ENCODE measurements at places on chromosomes 2 and 18.

DNA sequence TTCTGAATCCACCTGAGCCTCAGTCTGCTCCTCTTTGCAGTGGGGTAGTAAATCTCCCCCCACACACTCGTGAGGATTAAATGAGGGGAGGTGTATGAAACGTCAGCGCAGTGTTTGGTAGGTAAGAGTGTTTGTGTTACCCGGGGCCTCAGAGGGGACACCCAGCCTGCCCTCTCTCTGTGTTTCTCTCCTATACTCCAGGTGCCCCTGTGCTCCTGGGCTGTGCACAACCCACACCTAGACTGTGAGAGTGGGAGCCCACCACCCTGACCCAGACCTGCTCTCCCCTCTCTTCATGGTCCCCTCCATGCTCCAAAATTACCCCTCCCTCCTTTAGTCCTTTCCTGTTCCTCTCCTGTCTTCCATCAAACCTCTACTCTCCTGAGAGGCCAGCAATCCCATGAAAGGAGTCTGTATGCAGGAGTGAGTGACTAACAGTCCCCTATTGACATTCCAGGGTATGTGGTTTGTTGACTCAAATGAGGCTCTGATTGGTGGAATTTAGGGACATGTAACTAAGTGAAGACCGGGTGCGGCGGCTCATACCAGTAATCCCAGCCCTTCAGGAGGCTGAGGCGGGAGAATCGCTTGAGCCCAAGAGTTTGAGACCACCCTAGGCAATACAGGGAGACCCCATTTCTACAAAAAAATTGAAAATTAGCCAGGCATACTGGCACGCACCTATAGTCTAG is 10.4 kb downstream of the CIB4 start:
- DNase-seq, result no peak

GRCh38 chr2:37983719-37984118 is 58.6 kb downstream of the RMDN2 start:
- DNase-seq, result no peak

DNA sequence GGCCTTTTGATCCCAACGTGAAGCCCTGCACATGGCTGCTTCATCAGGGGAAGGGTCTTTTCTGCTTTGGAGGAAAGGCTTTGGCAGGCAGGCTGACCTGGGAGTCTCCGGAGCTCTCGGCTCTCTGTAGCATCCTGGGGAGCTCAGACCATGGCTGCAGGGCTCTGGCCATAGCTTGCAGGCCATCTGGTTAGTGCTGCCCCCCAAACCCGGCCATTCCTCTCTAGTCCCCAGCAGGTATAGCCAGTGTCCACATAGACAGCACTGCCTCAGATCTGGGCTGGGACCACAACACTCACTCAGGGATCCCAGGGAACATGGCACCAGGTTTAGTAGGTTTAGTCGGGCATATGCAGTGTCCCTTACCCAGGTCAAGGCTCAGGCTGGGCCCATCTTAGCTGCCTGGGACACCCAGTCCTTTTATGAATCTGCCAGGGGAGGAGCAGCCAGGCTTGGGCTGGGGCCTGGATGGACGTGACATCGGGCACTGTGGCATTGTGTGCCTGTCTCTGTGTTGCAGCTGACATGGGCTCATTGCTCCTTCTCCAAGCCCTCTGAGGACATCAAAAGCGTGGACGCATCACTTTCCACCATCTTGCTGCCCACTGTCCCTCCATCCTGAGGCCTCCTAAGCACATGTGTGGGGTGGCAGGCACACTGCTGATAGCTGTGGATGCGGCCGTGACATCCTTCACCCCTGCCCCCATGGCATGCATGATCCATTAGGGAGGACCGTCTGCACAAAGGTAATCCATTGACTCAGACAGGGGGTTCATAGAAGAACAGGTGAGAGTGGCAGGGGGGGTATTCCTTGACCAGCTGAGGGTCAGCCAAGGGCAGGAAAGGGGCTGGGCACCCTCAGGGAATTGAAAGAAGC is 19.2 kb upstream of the GPR35 start:
- no peak for DNase-seq

DNA sequence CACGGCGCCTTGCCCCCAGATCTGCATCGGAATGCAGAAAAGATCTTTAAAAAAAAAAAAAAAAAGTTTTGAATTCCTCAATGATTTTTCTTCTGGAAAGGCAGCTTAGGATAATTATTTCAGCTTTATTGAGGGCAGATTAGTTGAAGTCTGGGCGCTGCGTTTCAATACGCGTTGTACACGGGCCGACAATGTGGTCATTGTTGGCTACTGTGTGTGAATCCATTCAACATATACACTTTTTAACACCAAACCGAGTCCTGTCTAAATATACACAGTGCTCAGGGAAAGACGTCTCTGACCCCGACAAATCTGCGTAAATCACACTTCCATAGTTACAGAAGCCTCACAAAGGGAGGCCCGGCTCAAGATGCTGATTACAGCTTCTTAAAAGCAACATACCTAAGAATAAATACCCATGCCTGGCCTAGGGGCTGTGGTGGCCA is 1.4 kb upstream of the SIX3 start:
- no peak for DNase-seq

- DNase-seq, result no peak
Observed at GRCh38 chr18:60372132-60372531, 443 bp downstream of the MC4R start.

- no peak for DNase-seq
Observed at GRCh38 chr2:68357605-68358337, 7.3 kb upstream of the PLEK start.

DNA sequence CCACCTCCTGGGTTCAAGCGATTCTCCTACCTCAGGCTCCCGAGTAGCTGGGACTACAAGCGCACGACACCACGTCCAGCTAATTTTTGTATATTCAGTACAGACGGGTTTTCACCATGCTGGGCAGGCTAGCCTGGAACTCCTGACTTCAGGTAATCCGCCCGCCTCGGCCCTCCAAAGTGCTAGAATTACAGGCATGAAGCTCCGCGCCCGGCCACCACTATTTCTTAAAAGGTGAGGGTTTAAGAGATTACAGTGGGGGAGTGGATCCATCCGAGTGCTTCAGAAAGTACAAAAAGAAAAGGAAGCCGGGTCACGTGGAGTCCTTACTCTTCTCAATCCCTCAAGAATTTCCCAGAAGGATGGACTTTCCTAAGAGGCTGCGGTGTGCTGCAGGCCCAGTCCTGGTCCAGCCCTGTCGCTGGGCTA is 146.9 kb downstream of the ANKRD44 start:
- no peak for DNase-seq

- no peak for DNase-seq
Observed at GRCh38 chr2:227150222-227150936, 13.6 kb downstream of the COL4A4 start.

- no peak for DNase-seq
Observed at GRCh38 chr18:61334951-61335683, 1.9 kb downstream of the CDH20 start.

DNA sequence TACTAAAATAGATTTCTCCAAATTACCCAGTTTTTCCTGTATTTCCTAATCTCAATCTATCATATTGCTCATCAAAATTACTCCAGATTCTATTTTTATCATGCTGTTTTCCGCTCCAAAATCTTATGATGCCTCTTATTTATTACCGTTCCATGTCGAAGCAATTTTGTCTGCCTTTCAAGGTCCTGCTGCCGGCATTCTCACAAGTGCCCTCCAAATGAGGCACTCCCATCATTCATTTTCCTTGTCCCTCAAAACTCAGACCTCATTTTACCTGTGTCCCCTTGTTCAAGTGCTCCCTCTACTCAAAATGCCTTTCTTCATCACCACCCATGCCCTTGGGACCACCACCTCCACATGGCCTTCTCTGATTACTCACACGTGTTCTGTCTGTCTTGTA is 13.1 kb downstream of the NEB start:
- DNase-seq, result no peak

DNA sequence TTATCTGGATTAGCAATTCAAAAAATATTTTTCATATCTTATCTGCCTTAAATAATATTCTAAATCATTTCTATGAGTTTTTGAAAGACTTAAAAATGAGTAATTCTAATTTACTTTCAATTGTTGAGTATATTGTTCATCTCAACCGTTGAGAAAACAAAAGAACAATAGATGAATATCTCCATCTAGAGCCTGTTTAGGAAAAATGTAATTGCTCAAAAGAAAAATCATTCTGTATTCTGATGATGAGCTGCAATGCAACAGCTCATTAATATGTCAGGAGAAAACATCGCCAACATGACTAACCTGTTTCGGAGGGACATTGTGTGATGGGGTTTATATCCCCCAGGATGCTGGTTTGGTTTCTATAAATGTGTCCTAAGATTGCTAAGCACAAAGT is 417.6 kb downstream of the SUCLG1 start:
- no peak for DNase-seq

- DNase-seq, result no peak
Observed at GRCh38 chr2:196249860-196250259, 78.5 kb upstream of the STK17B start.

DNA sequence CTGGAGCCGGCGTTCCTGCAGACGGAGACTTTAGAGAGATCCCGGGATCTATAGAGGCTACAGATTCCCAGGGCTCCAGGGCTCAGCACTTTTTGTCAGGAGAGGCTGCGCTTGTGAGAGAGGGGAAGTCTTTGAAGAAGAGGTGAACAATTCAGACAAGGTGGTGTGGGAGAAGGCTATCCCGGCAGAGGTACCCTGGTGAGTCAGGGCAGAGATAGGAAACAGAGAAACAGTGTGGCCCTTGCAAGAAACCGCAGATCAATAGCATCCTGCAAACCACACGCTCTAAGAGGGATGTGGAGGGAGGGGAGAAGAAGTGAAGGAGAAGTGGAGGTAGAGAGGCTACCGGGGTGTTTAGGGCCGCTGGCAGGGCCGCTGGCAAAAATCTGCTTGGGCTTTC is 160.5 kb upstream of the APCDD1 start:
- DNase-seq, result no peak

DNA sequence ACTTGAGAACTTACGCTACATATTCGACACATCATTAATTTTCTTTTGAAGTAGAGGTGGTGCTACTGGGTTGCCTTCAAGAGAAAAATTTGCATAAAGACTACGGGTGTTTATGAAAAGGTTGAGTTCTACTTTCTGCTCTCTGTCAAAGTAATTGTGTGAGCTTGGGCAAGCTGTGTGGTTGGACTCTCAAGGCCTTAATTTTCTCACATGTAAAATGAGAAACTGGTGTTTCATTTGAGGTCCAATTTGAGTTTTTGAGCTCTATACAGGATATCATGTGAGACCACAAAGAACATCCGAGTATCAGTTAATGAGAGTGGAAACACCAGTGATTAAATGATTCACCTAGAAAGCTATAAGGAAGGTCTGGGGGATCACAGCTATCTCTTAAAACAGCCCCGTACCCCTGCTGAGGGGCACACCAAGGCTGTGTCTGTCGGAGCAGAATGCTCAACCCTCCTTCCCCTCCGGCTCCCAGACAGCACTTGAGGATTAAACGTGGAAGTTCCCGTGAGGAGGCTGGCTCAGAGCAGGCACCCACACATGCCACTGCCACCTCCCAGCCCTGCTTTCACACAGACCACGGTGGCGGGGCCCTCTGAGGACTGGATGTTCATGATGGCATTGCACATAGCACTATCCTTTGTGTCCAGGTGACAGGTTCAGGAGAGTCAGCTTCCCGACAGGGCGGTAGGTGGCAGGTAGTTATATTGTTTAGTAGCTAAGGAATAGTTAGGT is 191.8 kb downstream of the RNF144A start:
- DNase-seq, result no peak

- no peak for DNase-seq
Observed at GRCh38 chr2:170323743-170324142, 145.8 kb downstream of the MYO3B start.

- no peak for DNase-seq
Observed at GRCh38 chr2:97764559-97765263, 51.3 kb downstream of the ZAP70 start.

DNA sequence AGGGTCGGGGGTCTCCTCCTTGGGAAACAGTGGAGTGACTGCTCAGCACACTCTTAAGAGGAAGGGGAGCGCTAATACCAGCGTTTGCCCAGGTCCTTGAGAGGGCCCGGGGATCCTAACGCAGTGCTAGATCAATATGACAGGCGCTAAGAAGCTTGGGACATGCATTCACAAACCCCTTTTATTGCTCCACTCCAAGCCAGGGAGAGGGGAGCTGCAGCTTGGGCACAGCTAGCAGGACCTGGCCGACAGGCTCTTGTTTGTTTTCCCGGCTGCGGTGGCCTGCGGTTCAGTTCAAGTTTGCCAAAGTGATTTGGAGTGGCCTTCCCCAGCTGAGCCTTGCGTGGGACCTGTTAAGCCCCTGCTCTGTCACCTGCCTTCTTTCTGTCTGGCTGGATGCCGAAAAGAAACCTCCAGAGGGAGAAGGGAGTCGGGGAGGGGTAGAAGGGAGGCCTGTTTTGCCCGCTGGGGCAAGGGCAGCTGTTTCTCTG is 152.1 kb downstream of the GLI2 start:
- DNase-seq, result no peak

DNA sequence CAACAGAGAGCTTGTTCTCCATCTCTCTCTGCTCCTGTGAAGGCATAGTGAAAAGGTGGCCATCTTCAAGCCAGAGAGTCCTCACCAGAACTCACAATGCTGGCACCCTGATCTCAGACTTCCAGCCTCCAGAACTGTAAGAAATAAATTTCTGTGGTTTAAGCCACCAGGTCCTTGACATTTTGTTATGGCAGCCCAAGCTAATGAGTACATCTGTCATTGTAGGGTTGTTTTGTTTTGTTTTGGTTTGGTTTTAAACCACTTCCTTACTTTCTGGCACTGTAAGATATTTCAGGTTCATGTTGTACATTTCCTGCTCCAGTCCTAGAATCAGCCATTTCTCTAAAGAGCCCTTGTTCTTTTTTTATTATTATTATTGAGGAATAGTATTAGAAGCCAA is 171.2 kb downstream of the CPS1 start:
- DNase-seq, result no peak

DNA sequence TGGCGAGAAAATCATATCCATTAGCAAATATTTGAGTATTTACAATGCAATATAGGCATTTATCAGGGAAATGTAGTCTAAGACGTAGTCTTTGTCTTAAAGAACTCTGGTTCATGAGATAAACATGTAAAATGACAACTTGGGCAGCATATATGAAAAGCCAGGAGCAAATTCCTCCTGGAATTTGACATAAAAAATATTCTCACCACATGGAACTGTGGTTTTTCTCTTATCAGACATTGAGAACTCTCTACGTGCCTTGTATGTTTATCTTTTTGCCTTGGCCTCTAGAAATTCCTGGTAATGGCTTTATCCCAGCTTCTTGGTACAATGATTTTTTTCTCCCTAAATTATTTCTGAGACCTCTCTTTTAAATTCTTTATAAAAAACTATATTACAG is 2.8 kb downstream of the MAPK4 start:
- DNase-seq, result no peak

GRCh38 chr2:217929757-217930707 is 72.8 kb downstream of the TNS1 start:
- DNase-seq, result no peak

DNA sequence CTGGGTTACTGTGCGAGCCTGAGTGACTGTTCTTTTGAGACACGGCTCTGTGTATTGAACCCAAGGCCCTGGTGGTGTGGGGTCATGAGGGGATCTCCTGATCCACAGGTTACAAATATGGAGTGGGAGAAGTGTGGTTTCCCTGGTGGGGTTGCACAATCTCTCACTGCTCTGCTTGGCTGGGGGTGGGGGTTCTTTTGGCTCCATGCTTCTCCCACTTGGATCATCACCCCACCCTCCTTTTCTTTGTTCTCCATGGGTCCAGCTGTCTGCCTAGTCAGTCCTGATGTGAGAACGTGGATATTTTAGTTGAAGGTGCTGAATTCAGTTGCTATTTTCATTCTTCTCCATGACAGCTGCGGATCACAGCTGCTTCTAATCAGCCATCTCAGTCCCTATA is 37.8 kb downstream of the AGPS start:
- no peak for DNase-seq

- DNase-seq, result no peak
Observed at GRCh38 chr2:119218478-119219064, 5.1 kb upstream of the STEAP3 start.

All from naive thymus-derived CD8-positive, alpha-beta T cell (primary cell).